ENCODE measurements at places on chromosomes 7 and 10.

GRCh38 chr10:99976886-99977665, 32.7 kb downstream of the DNMBP start:
- no peak for ATAC-seq

GRCh38 chr7:42605406-42606192, 306.3 kb downstream of the C7orf25 start:
- ATAC-seq = no peak

DNA sequence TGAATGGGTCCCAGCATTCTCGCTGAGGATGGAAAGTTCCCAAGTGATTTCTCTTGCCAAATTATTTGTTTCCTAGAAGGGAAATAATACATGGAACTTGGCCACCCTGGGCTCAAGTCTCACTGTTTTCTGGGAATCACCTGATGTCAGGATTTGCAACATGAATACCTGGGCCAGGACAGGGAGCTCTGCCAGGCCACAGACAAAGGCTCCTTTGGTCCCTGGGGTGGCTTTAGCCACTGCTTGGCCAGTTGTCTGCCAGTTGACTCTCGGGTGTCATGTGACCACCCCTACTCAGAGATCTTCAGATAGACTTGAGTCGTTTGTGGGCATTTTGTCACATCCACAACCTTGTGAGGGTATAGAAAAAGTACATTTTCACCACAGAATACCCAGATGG, 258.0 kb upstream of the HABP2 start:
- no peak for ATAC-seq

GRCh38 chr7:55254242-55254595, 110.9 kb upstream of the LANCL2 start:
- no peak for ATAC-seq

DNA sequence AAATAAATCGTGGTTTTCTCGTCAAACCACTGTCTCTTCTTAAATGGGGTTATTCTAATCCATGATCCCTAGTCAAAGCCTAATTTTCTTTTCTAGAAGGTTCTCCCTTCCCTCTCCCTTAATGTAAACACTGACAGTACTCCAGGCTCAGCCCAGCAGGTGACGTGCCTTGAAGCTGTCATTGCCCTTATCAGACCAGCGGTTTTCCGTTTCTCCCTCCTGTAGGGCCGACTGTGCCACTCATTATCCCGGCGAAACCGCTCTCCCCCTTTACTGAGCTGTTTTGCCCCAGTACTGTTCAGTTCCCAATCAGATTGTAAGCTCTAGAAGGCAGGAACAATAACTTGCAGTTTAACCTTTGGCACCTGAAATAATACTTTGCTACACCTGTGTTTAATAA, 153.5 kb upstream of the RHEB start:
- no peak for ATAC-seq

DNA sequence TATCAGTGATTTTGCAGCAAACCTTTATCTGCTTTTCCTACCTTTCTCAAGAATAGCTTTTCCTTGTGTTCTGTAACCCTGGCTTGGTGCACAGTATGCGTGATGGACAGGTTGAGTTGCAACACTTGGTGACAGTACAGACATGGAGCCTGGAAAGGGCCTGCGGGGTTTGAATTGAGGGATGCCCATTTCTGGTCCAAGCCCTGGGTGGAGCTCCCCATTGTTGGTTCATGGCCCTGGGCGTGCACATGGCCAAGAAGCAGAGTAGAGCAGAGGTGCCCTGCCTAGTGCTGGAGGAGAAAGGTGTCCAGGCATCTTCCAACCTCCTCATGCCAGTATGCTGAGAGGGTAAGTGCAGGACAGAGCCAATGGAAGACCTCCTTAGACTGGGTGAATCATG, 106.6 kb upstream of the MKLN1 start:
- ATAC-seq = no peak

GRCh38 chr7:98374285-98374680, 26.6 kb downstream of the BAIAP2L1 start:
- ATAC-seq = no peak

GRCh38 chr7:115260381-115260780, 338.5 kb downstream of the MDFIC start:
- ATAC-seq = no peak

- no peak for ATAC-seq
These were observed 75.5 kb downstream of the MACC1 start for GRCh38 chr7:20141666-20142065.

- no peak for ATAC-seq
These were observed 477.3 kb downstream of the SDK1 start for GRCh38 chr7:3778345-3778744.

GRCh38 chr7:50327443-50327842, 22.9 kb downstream of the IKZF1 start:
- ATAC-seq = peak; percentile 87

DNA sequence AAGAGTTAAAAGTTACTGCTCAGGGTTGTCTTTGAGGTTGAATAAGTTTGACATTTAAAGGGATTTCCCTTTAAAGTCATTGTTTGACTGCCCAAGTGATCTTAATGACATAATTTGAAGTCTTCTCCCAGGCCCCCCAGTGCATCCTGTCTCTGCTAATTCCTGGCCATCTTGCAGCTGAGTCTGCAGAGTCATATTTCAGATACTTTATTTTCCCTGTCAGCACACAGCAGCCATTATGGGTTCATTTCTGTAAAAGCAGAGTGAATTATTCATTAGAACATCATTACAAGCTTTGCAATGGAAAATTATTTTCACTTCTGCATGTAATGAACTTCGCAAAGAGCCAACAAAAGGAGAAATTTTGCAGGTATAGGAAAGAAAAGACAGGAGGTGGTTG, 536.6 kb downstream of the GALNT17 start:
- no peak for ATAC-seq

DNA sequence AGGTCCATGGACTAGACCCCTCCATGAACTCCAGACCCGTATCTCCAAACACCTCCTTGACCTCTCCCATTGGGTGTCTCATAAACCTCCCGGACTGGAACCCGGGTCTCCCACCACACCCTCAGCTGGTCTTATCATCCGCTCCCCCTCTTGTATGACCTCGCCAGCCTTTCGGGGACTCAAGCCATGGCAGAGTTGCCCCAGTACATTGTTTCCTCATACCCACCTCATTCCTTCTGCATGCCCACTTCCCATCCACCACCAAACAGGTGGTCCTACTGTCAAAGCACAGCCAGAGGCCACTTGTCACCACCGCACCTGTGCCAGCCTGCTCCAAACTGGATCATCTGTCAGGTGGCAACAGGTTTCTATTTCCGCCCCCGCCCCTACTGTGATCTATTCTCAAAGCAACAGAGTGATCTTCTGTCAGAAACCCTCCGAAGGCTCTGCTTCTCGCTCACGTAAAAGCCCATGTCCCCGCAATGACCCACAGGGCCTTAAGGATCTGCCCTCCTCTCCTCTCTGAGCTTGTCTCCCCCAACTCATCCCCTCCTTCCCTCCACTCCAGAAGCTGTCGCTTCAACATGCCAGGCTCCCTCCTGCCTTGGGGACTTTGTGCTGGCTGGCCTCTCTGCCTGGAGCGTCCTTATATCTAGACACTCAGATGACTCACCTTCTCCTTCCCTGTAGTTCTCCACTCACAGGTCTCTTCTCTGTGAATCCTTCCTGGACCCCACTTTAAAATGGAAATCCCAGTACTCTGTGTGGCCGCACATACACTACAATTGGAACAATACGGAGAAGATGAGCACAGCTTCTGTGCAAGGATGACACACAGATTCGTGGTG, 22.8 kb upstream of the PRKAG2 start:
- no peak for ATAC-seq

- ATAC-seq = peak; percentile 62
These were observed 1.5 kb upstream of the RALA start for GRCh38 chr7:39621784-39622411.

DNA sequence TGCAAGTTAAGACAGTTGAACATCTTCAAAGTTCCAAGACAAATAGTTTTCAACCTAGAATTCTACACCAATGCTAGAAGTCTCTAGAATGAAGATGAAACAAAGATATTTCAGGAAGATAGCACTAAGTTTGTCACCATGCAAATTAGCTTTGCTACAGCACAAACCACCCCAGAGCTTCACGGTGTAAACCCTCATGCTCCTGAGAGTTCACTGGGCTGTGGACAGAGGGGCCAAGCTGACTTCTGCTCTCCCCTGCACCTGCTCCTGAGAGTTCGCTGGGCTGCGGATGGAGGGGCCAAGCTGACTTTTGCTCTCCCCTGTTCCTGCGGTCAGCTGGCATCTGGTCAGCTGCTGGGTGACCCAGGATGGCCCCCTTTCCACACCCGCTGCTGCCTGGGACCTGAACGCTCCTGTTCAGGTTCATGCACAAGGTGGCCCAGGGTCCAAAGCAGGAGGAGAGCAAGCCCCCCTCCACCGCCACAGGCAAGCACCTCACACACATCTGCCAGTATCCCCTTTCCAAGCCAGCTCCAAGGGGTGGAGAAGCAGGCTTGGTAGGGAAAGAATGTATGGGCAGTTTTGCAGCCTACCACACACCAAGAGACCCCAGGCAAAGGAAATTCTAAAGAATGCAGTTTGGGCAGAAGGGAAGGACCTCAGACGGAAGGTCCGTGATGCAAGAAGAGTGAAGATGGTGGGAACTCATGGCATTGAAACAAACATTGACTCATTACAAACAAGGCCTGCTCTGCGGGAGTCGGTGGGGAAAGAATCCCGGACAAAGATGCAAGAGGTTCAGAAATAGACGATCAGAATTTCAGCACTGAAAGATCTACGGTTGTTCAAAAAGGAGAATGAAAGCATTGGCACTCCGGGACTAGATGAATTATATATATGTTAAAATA, 137.8 kb upstream of the PPP2R2D start:
- ATAC-seq = no peak

GRCh38 chr7:50267525-50268041, 36.9 kb upstream of the IKZF1 start:
- ATAC-seq = no peak

- ATAC-seq = no peak
These were observed 26.0 kb upstream of the HIBADH start for GRCh38 chr7:27688646-27689045.

GRCh38 chr10:23557777-23558176, 118.9 kb downstream of the OTUD1 start:
- no peak for ATAC-seq

GRCh38 chr7:30864101-30864500, 47.6 kb upstream of the AQP1 start:
- ATAC-seq = no peak

- no peak for ATAC-seq
These were observed 34.7 kb downstream of the MET start for GRCh38 chr7:116706668-116707126.

GRCh38 chr7:45691155-45691656, 117.0 kb downstream of the ADCY1 start:
- no peak for ATAC-seq

- no peak for ATAC-seq
These were observed 23.6 kb downstream of the INPP5F start for GRCh38 chr10:119749455-119749854.

DNA sequence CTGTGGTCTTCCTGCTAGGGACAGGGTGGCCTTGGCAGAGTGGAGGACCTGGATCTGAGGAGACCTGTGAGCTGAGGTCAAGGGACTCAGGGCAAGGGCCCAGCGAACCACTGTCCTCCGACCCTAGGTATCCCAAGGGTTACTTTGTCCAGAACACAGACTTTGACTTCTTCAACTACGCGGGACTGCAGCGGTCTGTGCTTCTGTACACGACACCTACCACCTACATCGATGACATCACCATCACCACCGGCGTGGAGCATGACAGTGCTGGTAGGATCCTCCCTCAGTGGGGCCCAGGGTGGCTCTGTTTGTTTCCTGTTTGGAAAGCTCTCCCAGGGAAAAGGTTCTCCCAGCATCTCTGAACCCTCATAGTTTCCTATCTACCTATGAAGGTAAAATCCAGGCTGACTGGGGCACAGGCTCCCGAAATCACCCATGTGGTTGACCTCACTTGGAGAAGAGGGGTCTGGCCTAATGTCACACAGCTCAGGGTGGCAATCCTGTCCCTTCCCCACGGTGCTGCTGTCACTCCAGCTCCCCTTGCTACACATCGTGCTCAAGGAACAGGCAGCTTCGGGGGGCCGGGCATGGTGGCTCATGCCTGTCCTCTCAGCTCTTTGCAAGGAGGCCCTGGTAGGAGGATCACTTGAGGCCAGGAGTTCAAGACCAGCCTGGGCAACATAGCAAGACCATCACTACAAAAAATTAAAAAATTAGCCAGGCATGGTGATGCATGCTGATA, 57.6 kb downstream of the ZNF727 start:
- ATAC-seq = no peak

DNA sequence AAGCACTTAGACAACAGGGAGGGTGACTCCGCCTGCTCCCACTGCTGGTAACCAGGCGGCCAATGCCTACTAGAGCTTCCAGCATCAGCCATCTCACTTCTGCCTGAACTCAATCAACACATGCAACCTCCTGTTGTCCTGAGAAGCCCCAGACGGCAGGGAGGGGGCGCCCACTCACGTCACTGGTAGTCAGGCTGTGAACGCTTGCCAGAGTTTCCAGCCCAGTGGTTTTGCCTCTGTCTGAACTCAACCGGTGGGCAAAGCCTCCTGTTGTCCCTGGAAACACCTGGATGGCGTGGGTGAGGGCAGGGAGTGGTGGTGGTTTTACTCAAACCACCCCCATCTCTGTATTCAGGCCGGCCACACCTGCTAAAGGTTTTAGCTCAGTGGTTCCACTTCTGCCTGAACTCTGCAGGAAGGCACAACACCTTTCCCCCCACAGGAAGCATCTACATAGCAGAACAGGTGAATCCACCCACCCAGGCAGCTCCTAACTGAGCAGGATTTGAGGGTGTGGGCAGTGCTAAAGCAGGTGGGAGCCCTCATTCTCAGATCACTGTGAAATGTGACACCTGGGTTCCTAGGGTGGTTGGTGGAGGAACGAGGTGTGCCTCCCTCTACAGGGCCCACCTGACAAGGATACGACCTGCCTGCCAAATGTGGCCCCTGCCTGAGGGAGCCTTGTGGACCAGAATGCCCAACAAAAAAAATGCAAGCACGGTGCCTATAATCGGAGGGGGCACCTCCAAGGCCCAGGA, 563.0 kb upstream of the SEMA3D start:
- ATAC-seq = peak; percentile 36

- no peak for ATAC-seq
These were observed at the start of gene CTTNBP2 for GRCh38 chr7:117873310-117874190. CTTNBP2 (minus strand) TSS chr7:117873441; CDS start chr7:117873415, 26 bp downstream.

DNA sequence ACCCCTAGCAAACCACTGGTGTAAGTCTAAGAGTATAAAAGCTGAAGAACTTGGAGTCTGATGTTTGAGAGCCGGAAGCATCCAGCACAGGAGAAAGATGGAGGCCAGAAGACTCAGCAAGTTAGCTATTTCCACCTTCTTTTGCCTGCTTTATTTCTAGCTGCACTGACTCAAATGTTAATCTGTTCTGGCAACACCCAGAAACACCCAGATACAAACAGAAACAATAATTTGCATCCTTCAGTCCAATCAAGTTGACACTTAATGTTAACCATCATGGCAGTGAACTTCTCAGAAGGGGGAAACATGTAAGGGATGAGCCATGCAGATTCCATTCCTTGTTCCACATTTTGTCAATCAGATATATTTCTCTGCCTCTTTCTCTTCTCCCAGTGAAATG, 101.8 kb upstream of the FERD3L start:
- ATAC-seq = no peak

GRCh38 chr7:116493449-116493848, 6.1 kb upstream of the CAV2 start:
- no peak for ATAC-seq

All from stimulated activated memory B cell treated with anti-CD40 and anti-IgM and Interleukin-4, amounts not matched to agents 10 μg/mL and 1 μg/mL and 100 μg/mL, for 72 hours (primary cell).